ENCODE measurements at places on chromosomes 2 and 18. TPM values are rescaled to one million over a fixed set of nuclear protein-coding genes. Genes with fewer than 3 reads are reported as not detected.
A peak's percentile ranks its signal among the peaks of the same experiment; 100 is the strongest.

DNA sequence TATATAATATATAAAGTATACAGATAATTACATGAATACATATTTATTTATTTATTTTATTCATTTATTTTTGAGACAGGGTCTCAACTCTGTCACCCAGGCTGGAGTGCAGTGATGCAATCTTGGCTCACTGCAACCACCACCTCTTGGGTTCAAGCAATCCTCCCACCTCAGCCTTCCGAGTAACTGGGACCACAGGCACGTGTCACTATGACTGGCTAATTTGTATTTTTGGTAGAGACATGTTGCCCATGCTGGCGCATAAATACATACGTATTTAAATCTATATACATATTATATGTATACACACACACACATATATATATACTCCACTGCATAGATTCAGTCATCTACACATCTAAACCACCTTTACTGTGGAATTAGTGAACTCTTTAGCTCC is 20.6 kb upstream of the NDUFV2 start:
- DNase-seq = no peak

The COL4A4 gene
- 0.13 TPM for total RNA-seq

DNA sequence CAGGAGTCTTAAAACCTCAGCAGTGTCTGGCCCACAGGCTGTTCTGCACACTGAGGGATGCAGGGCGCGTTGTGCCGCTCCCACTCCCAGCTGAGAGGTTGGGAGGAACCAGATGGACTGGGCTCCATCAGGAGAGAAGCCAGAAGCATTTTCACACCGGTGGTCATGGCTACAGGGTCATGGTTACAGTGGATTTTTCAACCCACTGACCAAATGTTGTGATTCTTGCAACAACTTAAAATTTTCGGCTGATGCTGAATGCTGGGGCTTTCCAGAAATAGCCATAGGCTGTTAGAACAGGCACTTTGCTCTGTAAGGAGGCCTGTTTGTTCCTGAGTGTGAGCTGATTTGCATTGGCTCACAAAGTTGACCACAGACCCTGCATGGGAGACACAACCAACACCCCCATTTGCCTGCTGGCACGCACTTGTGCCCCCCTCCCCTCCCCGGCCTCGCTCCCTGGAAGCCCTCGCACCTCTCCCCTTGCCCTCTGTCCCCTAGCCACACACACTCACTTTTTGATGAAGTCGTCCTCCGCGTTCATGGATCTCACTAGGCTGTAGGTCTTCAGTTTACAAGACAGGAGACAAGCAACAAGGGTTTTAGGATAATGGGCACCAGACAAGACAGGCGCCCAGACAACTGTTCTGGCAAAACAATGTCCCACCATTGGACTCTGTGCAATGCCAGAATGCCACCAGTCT is 3.4 kb downstream of the LPIN1 start:
- DNase-seq = no peak

- DNase-seq = no peak
These were observed 14.4 kb downstream of the ELAC1 start for GRCh38 chr18:50982086-50982801.

GRCh38 chr2:76958749-76959148 is 563.4 kb downstream of the LRRTM4 start:
- peak; percentile 61 for DNase-seq

The CRYGC gene
- total RNA-seq = not detected

GRCh38 chr18:50315100-50315871 is 27.8 kb upstream of the CXXC1 start:
- no peak for DNase-seq

DNA sequence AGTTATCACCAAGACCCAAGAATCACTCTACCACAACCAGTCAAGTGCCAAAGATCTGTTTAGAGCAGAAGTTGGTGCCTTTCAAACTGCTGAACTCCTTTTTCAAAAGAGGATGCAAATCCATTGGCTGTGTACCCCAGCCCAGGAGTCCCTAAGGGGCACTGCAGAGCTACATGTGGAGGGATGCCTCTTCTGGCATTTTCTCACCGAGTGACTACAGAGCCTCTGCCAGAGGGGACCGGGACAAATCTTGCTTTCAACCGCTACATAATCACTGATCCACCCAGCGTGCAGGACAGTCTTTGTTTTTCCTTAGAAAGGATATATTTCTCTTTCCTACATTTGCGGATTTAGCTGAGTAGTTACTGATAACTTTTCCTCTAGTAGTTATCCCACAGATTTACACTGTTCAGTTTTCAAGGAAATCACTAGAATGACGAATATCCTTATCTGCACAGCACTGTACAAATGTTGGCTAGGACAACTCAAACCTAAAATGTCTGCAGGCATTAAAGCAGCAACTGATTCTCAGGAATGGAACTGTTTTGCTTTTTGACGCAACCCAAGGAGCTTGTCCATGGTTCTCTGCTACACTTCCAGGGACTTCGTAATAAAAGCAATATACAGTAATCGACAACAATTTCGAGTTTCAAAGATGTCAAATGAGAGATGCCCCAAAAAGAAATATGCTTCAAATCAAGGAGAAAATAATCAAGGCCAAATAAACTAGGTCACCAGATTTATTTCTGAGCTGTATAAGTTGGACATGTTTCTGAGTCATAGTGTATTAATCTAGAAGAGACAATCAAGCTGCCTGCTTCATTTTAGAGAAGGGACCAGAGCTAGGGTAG is 24.1 kb downstream of the EPB41L3 start:
- peak; percentile 58 for DNase-seq

GRCh38 chr2:222677981-222678380 is 6.5 kb downstream of the MOGAT1 start:
- DNase-seq = no peak

DNA sequence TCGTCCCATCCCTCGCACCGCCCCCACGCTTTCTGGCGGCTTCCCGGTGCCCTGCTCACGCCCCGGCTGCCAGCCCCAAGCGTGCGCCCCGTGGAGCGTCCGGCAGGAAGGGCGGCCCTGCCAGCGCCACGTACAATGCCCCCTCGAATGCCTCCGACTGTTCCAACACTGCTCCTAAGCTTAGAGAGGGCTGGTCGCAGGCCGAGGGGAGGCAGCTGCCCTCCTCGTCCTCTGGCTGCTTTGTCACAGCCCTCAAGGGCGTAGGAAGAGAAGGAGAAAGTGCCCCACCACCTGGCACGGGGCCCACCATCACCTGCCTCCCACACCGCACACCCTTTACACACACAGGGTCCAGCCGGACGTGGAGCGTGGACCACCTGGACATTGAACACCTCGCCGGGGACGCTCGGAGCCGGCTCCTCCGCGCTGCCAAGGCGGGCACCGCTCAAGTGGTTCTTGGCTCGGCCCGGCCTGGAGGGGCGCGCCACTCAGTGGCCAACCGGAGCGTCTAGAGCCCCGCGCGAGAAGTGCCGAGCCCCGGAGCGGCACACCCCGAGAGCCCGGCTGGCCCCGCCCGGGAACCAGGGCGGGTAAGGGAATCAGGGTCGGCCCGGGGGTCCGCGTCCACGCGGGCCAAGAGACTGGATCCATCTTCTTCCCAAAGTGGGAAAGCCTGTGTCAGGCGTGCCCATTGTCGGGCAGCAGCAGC is 830 bp downstream of the DNER start:
- DNase-seq = no peak

The DSEL gene
- total RNA-seq = 17.6 TPM

GRCh38 chr2:54605836-54606235 is 117.6 kb upstream of the EML6 start:
- DNase-seq = no peak

DNA sequence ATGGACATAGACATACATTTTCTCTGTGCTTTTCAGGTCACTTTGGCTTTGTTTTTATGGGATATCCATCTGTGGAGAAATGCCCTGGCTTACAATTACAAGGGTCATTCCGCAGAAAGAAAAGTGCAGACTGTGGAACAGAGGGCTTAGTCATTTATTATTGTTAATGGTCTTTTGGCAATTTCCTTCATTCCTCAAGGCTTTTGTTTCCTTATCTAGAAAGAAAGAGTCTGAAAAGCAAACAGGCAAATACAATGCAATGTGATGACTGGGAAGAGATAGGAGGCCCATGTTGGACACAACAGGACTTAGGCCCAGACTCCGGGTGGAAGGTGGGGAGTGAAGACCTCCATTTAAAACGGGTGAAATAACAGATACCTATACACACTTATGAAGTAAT is 129.5 kb upstream of the CAVIN2 start:
- no peak for DNase-seq

The C2orf78 gene
- not detected for total RNA-seq

The RND3 gene
- total RNA-seq = 51.2 TPM
